ENCODE measurements at places on chromosomes 4 and X.

- no peak for DNase-seq
Observed at GRCh38 chrX:108298165-108298602, 140.0 kb downstream of the COL4A6 start.

GRCh38 chr4:26255989-26256388 is 64.8 kb upstream of the RBPJ start:
- DNase-seq = no peak

- no peak for DNase-seq
Observed at GRCh38 chr4:172584816-172585215, 583.8 kb upstream of the GALNT7 start.

GRCh38 chr4:88609387-88609786 is 17.1 kb downstream of the HERC3 start:
- no peak for DNase-seq

DNA sequence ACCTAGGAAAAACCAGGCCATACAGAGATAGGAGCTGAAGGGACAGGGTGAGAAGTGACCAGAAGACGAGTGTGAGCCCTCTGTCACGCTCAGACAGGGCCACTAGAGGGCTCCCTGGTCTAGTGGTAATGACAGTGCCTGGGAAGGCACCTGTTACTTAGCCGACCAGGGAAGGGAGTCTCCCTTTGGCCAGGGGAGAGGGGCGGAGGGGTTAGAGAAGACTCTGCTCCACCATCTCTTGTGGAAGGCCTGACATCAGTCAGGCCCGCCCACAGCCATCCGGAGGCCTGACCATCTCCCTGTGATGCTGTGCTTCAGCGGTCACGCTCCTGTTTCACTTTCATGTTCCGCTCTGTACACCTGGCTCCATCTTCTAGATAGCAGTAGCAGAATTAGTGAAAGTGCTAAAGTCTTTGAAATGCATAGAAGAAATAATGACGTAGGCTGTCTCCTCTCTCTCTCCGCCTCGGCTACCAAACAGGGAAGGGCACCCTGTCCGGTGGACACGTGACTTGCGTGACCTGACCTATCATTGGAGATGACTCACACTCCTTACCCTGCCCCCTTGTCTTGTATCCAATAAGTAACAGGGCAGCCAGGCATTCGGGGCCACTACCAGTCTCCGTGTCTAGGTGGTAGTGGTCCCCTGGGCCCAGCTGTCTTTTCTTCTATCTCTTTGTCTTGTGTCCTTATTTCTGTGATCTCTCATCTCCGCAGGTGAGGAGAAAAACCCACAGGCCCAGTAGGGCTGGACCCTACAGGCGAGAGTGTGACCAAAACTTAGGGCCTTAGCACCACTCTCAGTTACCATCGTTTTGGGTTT is 26.7 kb downstream of the HTT-AS start:
- DNase-seq = peak; percentile 65

DNA sequence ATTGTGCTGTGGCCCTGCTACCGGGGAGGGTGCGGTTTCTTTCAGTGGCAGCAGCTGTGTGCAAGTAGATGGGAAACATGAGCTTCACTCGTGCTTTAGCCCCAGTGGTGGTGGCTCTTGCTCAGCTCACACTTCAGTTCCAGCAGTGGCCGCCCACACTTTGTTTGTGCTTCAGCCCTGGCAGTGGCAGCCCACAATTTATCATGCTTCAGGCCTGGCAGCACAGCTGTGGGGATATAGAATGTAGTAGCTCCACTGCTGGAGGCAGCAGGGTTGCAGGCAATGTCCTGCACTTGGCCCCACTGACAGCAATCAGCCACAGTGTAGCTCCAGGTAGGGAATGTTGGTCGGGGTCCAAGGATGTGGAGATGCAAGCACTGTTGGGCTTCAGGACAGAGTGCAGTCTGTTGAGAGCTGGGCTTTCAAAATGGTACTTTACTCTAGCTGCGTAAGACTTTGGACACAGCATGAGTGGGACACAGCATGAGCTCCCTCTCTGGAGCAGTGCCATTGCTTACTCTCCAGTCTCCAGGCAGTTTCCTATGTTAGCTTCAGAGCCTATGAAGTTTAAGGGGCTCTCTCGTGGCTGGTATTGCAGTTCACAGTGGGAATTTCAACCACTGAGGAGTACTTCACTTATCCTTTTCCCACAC is 413.1 kb downstream of the PDGFC start:
- no peak for DNase-seq

DNA sequence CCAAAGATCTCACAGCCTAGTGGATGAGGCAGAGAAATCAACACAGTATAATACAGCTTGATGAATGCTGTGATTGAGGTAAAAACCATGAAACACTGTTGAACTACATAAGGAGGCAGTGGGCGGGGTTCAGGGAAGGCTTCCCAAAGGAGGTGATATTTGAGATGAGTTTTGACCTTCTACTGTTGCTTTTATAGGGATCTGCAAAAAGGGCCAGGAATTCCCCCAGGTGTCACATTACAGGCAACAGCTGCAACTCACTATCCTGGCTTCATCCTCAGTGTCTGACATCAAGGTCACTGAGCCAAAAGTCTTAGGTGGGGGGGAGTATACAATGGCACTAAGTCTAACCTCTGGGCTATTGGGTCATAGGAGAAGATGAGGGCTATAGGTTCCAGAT is 185.7 kb upstream of the NRK start:
- DNase-seq = no peak

GRCh38 chrX:134929808-134930207 is 61.0 kb upstream of the SMIM10 start:
- DNase-seq = no peak

DNA sequence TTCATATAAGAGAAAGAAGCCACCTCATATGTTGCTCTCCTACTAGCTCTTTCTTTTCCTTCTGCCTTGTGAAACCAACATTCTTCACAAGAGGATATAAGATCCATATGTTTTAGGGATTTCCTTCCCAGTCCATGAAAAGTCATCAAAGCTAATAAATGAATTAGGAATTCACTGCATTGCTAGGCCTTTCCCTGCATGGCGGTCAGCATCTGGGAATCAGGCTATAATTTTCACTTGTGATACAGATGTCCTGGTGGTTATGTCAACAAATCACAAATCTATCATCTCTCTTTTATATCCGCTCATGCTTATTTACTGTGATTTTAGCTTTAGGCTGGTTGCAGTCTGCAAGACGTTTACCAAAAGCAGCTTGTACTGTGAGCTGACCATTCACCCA is 510.0 kb downstream of the NLGN4X start:
- DNase-seq = no peak

DNA sequence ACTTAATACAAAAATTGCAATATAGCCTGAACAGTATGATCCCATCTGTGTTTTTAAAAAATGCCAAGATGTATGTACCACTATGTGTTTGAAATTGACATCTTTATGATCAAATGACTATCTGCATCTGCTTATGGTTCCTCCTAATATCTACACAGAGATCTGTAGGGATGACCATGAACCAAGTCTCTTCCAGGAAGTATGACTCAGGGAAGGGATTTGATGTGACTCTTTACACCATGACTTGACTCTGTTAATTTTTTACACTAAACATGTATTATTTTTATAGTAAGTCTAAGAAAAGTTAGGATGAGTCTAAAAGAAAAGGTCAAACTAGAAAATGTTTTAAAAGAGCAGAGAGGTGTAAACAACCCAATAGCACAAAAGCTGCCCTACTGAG is 164.0 kb downstream of the SH3KBP1 start:
- DNase-seq = peak; percentile 40

DNA sequence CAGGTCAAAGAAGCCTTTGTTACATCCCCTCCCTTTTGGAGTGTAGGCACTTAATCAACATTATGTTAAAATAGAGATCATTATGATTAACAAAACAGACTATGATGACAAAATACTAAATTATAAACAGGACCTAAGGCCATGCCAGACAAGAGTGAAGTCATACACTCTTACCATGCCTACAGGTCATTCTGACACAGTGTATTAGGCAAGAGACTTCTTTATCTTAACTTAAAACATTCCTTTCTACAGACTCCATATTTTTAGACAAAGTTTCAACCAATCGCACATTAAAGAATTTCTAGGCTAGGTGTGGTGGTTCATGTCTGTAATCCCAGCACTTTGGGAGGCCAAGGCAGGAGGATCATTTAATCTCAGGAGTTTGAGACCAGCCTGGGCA is 128.6 kb upstream of the SLC34A2 start:
- DNase-seq = no peak

- DNase-seq = no peak
Observed at GRCh38 chr4:42309361-42310260, 87.7 kb upstream of the SHISA3 start.

DNA sequence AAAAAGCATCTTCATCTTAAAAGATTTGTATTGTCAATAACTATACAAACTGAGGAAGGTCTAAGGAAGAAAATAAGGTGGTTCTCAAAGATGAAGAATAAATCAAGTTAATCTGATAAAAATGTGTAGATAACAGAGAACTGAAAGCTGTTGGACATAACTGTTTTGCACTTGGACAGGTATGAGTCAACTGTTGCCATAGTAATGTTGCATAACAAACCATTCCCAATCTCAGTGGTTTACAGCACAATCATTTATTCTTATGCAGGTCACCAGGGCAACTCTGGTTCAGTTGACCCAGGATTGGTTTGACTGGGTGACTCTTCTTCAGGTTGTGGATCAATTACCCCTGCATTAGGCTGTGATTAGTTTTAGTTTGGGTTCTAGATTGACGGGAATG is 2197.7 kb downstream of the ARAP2 start:
- DNase-seq = peak; percentile 55

- DNase-seq = peak; percentile 72
Observed at GRCh38 chr4:138910914-138911336, 104.7 kb upstream of the NOCT start.

GRCh38 chrX:1609311-1609710 is 5.5 kb upstream of the ASMT start:
- no peak for DNase-seq

GRCh38 chr4:157514711-157515110 is 294.2 kb downstream of the GRIA2 start:
- DNase-seq = no peak

GRCh38 chr4:107194005-107194404 is 157.9 kb upstream of the DKK2 start:
- no peak for DNase-seq

DNA sequence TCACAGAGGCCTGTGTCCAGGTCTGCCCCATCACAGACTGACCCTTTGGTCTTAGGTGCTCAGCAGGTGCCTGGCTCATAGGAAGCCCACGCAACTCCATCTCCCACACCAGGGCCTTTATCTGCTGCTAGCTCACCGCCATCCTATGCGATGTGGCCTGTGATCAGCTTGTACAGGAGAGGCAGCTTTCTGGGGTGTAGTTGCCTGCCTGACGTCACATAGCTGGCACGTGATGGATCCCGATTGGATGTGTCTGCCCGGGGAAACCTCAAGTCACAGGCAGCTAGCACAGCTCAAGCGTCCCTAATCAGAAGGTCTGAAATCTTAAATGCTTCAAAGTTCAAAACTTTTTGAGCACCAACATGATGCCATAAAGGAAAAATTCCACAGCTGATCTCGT is 41.2 kb upstream of the CLDN34 start:
- DNase-seq = no peak

GRCh38 chr4:11005300-11005699 is 320.7 kb upstream of the CLNK start:
- DNase-seq = no peak

DNA sequence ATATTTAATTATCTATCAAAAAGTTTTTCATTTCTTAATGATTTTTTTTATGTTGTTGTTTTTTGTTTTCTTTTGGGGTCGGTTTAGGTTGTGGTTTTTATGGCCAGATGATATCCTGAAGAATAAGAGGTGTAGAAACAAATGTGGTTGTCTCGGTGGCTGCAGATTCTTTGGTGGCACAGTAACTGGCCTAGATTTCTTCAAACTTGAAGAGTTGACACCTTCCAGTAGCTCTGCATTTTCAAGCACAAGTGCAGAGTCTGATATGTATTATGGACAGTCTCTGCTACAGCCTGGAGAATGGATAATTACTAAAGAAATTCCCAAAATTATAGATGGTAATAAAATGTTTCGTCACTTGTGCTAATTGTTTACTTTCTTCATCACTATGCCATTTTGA is 82.6 kb downstream of the BLTP1 start:
- no peak for DNase-seq

GRCh38 chrX:119118780-119119395 is 8.7 kb downstream of the KIAA1210 start:
- peak; percentile 28 for DNase-seq

GRCh38 chr4:176788248-176788647 is 4.5 kb downstream of the VEGFC start:
- peak; percentile 57 for DNase-seq

DNA sequence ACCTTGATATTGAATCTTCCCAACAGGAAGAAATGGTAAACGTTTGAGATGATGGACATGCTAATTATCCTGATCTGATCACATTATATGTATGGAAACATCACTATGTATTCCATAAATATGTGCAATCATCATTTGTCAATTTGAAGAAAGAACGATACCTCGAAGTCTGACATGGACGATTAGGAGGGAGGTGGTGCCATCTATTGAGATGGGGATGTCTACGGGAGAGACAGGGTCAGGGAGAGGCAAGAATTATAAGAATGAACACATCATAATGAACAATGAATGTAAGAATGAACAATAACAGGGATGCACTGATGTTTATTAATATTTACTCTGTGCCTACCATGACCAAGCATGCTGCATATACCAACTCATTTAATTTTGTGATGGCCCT is 93.7 kb upstream of the SOD3 start:
- no peak for DNase-seq

- no peak for DNase-seq
Observed at GRCh38 chr4:1703867-1704266, 8.3 kb downstream of the SLBP start.

- DNase-seq = no peak
Observed at GRCh38 chr4:108531461-108531860, 88.9 kb upstream of the RPL34 start.

DNA sequence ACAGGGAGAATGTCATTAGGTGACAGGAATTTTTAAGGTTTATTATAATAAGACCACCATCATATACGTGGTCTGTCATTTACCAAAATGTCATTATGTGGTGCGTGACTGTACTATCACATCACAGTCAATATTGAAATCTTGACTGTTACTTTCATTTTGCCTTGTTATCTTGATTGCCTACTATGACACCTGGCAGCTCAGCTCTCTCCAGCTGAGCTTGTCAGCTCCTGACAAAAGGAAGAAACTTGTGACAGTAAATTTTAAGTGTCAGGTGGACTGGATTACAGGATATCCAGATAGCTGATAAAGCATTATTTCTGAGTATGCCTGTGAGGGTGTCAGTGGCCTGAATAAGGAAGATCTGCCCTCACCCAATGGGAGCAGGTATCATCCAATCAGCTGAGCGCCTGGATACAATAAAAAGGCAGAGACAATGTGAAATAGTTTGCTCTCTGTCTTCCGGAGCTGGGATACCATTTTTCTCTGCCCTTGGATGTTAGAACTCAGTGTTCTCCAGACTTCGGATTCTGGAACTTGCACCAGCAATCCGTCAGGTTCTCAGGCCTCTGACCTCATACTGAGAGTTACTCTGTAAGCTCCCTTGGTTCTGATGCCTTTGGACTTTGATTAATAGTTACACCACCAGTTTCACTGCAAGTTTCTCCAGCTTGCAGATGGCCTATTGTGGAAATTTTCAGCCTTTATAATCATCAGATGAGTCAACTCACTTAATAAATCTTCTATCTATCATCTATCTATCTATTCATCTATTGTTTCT is 1454.7 kb upstream of the IGFBP7 start:
- no peak for DNase-seq

GRCh38 chr4:128061566-128062536 is 739 bp downstream of the LARP1B start:
- peak; percentile 54 for DNase-seq

GRCh38 chr4:43339435-43339834 is 446.9 kb downstream of the GRXCR1 start:
- DNase-seq = peak; percentile 51
